Stimulated activated CD8-positive, alpha-beta memory T cell treated with anti-CD3 and anti-CD28 coated beads, Interleukin-4, amount 100 ng/mL, for 4 hours (primary cell): ENCODE measurements at places on chromosomes 5 and 9.

DNA sequence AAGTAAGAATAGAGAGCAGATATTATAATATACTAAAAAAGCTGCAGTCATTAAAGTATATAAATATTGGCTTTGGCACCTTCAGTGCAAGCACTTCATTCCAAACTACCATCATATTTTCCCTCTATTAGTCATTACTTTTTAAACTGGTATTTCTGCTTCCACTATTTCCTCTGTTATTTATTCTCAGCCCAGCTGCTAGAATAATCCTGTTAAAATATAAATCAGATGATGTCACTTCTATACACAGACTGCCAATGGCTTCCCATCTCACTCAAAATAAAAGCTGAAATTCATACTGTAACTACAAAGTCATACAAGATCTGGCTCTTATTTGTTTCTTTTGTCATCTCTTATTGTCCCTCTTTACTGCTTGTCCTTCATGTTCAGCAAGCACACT, 432.9 kb downstream of the TLE4 start:
- DNase-seq = no peak

- peak; percentile 30 for DNase-seq
These were observed 30.4 kb downstream of the CAMK4 start for GRCh38 chr5:111254613-111255012.

DNA sequence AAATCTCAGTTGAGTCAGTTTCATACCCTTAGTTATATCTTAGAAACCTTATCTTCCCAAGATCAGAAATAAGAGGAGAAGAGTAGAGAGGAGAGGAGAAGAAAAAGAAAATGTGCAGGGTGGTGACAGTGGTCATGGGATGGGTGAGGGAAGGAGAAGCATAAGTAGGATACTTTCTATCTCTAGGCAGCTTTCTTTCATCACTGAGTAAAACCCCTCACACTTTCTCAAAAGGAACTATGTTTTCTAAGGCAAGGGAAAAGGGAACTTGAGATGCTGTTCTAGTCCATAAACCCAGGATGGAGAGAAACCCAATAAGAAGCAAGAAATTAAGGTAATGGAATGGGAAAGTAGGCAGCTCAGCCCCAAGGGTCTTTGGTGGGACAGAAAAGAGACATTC, 225.3 kb downstream of the MCTP1 start:
- no peak for DNase-seq

- DNase-seq = no peak
These were observed 2.9 kb downstream of the EDIL3 start for GRCh38 chr5:84381502-84382362.
